ENCODE measurements at places on chromosomes 2 and 18. TPM values are rescaled to one million over a fixed set of nuclear protein-coding genes. Genes with fewer than 3 reads are reported as not detected.

NOL4 gene
- 0.10 TPM for polyA plus RNA-seq

SLC19A3 gene
- 2.1 TPM for polyA plus RNA-seq

FER1L5 gene
- polyA plus RNA-seq: 2.0 TPM

MAP3K19 gene
- polyA plus RNA-seq: not detected

KIAA2012 gene
- polyA plus RNA-seq: 0.22 TPM

KCMF1 gene
- 41.7 TPM for polyA plus RNA-seq

ADAM23 gene
- 13.5 TPM for polyA plus RNA-seq

DNER gene
- 0.83 TPM for polyA plus RNA-seq

VSNL1 gene
- 4.6 TPM for polyA plus RNA-seq

CYS1 gene
- 6.5 TPM for polyA plus RNA-seq

APCDD1 gene
- polyA plus RNA-seq: 8.7 TPM

RUFY4 gene
- 0.28 TPM for polyA plus RNA-seq

RNF152 gene
- polyA plus RNA-seq: 4.5 TPM

HSBP1L1 gene
- polyA plus RNA-seq: 2.9 TPM

ROCK1 gene
- 37.5 TPM for polyA plus RNA-seq

UNC80 gene
- 2.1 TPM for polyA plus RNA-seq

SLC1A4 gene
- 11.7 TPM for polyA plus RNA-seq

SYT4 gene
- polyA plus RNA-seq: 0.24 TPM

AMER3 gene
- polyA plus RNA-seq: not detected

HOXD11 gene
- polyA plus RNA-seq: not detected

PRSS56 gene
- polyA plus RNA-seq: 2.4 TPM

WDPCP gene
- 8.6 TPM for polyA plus RNA-seq

All from muscle of leg (tissue), 16 donors.